ENCODE measurements at places on chromosomes 13 and 19.

GRCh38 chr13:33450956-33451709 lies 165.6 kb upstream of the STARD13 start:
- DNase-seq, result no peak

DNA sequence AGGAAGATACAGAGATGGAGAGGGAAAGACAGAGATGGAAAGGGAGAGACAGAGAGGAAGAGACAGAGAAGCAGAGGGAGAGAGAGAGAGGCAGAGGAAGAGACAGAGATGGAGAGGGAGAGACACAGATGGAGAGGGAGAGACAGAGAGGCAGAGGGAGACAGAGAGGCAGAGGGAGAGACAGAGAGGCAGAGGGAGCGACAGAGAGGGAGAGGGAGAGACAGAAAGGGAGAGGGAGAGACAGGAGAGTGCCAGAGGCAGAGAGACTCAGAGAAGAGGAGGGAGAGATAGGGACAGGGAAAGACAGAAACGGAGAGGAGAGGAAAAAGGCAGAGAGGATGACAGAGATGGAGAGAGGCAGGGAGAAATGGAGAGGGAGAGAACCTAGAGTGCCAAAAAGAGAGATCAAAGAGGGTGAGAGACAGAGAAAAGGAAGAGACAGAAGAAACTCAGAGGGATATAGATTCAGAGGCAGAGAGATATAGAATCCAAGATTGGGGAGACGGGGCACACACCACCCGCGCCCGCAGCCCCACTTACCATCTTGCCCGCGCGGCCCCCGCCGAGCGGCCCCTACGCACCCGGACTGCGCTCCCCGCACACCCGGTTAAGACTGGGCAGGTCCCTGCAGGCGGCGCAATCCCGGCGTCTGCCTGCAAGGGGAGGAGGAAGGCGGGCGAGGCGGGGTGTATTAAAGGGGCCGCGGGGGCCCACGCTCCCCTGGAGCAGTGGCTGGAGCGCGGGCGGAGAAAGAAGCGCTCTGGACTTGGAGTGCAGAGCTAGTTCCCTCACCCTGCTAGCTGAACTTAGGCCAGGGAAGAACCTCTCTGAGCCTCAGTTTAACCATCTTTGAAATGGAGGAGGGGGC lies 10.7 kb downstream of the TM6SF2 start:
- no peak for DNase-seq

DNA sequence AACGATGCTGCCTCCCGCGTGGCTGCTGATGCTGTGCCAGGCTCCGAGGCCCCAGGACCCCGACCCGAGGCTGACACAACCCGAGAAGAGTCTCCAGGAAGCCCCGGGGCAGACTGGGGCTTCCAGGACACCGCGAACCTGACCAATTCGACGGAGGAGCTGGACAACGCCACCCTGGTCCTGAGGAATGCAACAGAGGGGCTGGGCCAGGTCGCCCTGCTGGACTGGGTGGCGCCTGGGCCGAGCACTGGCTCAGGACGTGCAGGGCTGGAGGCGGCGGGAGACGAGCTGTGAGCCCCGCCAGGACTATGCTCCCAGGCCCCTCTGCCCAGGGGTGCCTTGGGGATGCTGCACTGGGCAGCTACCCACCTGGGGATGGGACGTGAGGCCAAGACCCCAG lies 10.7 kb downstream of the SIRT6 start:
- DNase-seq, result peak; percentile 30

GRCh38 chr19:55443045-55443823 lies at the start of gene SHISA7:
Gene SHISA7, minus strand, starts transcription at chr19:55443300. Its CDS starts 437 bp downstream, at chr19:55442863.
- DNase-seq, result no peak

DNA sequence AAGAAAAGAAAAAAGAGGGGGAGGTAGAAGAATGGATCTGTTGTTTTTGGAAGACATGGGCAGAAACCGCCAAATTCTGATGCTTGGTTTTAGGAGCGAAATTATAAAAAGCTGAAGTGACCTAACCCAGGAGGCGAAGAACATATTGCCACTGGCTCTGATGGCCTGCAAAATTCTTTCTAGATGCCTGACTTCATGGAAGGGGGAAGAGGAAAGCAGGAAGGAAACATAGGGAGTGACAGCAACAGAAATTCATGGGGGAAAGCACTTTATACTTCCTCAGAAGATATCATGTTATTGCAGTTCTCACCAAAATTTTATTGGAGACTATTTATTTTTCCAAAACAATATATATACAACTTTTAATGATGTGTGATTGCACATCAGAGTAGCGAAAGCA lies 213.5 kb downstream of the DLEU7 start:
- DNase-seq, result no peak

DNA sequence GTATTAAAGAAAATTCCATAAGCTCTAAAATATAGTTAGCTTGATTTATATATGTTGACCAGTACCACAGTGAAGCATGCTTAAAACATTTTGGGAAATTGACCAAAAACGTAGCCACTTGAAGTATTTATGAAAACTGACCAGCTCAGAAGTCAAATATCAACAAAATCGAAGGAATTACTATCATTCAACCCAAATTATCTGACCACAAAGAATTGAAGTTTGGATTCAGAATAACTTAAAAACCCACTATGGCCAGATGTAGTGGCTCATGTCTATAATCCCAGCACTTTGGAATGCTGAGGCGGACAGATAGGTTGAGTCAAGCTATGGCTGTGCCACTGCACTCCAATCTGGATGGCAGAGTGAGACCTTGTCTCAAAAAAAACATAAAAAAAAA lies 31.9 kb downstream of the GPALPP1 start:
- no peak for DNase-seq

DNA sequence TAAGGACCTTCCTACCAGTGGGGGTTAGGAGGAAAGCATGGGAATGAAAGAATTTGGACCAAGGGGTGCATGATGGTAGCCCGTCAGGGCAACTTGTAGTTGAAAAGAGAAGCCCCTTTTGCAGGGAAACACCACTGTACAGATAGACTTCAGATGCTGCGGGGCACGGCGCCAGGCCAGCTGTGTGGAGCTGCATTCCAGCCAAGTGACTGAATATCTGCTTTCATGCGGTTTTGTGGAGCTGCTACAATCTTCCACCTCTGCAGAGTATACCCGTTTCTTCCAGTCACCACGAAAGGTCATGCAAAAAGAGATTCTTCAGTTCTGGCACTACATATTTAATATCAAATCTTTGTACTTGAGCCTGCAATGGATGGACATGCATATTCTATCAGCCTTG lies 104.7 kb downstream of the RGCC start:
- no peak for DNase-seq

DNA sequence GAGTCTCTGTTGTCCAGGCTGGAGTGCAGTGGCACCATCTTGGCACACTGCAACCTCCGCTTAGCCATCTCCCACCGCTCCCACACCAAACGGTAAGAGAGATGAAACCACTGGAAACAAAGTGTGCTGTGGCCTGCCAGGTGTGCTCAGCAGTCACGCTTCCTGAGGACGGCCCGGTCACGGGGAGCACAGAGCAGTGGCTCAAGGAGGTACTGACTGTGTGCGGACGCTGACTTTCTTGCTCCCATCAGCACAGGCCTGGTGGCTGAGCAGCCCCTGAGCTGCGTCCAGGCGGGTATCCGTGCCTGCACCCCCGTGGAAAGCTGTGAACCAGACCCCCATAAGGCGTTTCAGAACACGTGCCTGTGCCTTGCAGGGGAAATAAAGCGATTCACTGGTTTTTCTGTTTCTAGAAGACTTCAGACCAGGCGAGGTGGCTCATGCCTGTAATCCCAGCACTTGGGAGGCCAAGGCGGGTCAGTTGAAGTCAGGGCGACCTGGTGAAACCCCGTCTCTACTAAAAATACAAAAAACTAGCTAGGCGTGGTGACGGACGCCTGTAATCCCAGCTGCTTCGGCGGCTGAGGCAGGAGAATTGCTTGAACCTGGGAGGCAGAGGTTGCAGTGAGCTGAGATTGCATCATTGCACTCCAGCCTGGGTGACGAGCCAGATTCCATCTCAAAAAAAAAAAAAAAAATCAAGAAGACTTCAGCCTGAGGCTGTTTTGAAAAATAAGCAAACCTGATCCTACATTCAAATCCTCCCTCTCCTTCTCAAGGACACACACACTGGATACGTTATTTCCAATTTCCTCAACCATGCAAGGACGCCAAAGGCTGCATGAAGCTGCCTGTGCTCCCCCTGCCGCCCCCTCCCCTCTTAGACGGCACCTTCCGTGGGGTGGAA lies 25.5 kb downstream of the ADPRHL1 start:
- no peak for DNase-seq

GRCh38 chr13:58806401-58806800 lies 1174.9 kb downstream of the PCDH17 start:
- DNase-seq, result no peak

- DNase-seq, result no peak
Observed at GRCh38 chr13:85567909-85568308, 231.3 kb downstream of the SLITRK6 start.

- no peak for DNase-seq
Observed at GRCh38 chr13:110006304-110006703, 219.9 kb upstream of the IRS2 start.

DNA sequence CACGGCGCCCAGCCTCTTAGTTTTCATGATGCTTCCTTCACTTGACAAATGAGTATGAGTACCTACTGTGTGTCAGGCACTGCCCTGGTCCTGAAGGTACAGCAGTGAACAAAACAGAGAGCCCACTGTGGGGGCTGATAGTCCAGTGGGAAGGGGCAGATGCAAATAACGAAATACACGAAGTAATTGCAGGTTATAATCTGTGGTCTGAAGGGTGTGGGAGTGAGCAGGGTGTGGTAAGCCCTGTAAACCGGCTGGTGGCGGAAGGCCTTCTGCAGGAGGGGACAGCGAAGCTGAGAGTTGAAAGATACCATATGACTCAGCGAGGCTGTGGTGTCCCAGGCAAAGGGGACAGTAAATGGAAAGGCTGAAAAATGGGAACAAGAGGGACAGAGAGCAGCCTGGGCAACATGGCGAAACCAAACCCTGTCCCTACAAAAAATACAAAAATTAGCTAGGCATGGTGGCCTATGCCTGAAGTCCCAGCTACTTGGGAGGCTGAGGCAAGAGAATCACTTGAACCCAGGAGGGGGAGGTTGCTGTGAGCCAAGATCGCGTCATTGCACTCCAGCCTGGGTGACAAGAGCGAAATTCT lies 60.5 kb downstream of the MAP4K1 start:
- DNase-seq, result no peak

- no peak for DNase-seq
Observed at GRCh38 chr13:26619358-26619757, 61.9 kb downstream of the WASF3 start.

DNA sequence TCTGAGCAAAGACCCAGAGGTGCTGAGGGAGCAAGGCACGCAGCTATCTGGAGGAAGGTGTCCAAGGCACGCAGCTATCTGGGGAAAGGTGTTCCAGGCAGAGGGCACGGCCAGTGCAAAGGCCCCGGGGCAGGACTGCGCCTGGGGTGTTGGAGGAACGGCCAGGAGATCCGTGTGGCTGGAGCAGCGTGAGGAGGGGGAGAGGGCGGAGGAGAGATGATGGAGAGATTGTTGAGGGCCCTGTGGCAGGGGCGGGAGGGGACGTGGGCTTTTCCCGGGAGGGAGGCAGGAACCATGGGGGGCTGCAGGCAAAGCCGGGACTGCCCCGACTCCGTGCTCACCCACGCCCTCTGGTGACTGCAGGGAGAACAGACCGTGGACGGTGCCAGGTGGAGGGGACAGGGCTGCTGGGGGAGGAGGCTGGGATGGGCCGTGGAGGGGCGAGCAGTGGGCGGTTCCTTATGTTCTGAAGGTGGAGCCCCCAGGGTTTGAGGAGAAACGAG lies 13.3 kb upstream of the MISP start:
- DNase-seq, result peak; percentile 44

GRCh38 chr19:51586103-51586728 lies 15.1 kb downstream of the ZNF175 start:
- DNase-seq, result no peak

DNA sequence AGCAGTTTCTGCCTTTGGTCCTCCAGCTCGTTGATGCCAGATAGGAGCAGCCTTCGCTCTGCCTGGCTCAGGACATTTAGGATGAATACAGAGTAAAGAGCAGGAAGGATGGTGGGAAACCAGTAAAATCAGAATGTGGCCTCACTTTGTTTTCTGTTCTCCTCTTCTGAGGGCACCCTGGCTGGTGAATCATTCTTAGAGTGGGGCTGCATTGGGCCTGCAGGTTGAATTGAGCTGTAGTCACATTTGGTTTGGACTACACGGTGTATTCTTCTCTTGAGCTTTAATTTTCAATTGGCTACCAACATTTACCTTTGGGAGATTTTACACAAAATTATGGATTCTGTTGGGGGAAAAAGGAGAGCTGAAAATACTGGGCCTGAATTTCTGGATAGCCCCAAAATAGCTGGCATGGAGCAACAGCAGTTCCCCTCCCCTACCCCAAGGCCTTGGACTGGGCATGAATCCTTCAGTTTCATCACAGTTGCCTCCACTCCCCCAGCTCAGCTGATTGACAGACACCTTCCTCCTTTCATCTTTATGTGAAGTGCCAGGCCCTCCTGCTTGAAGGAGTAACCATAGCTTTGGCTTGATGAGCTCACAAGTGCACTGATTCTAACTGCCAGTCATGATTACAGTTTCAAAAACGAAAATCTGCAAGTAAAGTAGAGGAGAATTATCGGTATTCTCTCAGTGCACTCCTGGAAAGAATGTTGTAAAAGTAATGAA lies 24.3 kb downstream of the ERCC5 start:
- no peak for DNase-seq

GRCh38 chr13:78777396-78777795 lies 118.4 kb upstream of the OBI1 start:
- DNase-seq, result no peak

DNA sequence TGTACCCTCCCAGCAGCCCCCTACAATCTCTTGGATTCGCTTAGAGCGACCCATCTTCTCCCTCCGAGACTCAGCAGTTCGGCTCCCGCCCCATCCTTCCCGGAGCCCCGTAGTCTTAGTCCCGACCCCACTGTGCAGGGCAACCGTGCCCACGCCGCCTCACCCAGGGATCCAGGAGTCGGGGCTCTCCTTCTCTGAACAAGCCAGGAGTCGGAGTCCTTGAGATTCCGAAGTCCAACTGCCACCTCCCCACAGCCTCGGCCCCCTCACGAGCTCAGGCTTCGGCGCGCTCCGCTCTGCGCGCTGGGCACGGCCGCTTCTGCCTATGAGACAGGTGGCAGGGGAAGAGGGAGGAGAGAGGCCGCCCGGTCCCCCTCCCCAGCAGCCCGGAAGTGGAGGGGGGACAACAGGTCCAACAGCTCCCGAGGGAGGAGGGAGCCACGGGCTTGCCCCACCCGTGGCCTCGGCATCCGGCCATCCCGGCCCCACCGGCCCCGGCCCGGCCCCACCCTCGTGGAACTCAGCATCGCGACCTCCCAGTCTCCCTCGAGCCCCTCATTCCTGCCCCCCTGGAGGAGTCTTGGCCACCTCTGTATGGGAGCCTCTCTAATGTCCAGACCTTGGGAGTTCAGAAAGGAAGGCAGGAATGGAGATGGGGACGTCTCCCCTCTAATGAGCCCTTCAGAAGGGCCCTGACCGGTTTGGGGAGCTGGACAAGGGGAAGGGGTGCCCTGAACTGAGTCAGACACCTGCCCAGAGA lies at the start of gene PHLDB3:
Gene PHLDB3, minus strand, starts transcription at position 321 of the 760 bp plus-strand sequence. CDS start 628 bp downstream, outside the sequence.
- DNase-seq, result peak; percentile 35

All from T47D (cell line).